ENCODE measurements at places on chromosomes 3 and 15.
A peak's percentile ranks its signal among the peaks of the same experiment; 100 is the strongest.

- DNase-seq = peak; percentile 93
These were observed 51.8 kb upstream of the ADPGK start for GRCh38 chr15:72835294-72835890.

DNA sequence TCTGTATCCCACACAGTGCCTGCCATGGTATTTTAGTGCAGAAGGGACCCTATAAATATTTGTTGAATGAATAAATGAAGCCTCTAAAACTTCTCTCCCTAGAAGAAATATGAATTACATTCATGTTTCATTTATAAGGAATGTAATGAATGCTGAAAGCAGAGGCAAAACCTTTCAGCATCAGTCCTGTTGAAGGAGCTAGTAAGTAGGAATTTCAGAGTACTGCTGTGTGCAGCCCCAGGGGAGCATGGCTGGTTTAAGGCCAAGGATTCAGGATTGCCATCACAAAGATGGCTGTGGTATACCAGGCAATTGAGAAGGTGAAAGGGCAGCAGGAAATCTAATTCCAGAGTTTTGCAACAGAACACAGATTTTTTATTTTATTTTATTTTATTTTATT lies 1131.4 kb downstream of the IGSF11 start:
- no peak for DNase-seq

DNA sequence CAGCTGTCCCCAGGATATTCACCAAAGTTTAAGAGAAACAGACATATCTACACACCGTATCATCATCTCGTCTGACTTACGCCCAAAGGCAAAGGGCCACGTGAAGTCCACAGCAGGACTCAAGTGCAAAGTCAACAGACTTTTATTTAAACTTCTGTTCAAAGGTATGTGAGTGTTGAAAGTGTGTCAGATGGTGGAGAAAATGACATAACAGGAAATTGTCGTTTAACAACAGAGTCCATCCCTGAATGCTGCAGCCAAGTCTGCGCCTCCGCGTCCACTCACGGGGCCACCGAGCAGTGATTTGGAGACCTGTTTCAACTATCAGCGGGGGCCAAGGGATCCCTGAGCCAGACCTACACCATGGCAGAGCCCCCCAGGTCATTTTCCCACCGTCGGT lies 165.6 kb downstream of the XXYLT1 start:
- no peak for DNase-seq

- DNase-seq = no peak
These were observed 480.5 kb upstream of the CBLB start for GRCh38 chr3:106349191-106349881.

GRCh38 chr3:64457811-64458210 lies 230.0 kb downstream of the ADAMTS9 start:
- DNase-seq = no peak

DNA sequence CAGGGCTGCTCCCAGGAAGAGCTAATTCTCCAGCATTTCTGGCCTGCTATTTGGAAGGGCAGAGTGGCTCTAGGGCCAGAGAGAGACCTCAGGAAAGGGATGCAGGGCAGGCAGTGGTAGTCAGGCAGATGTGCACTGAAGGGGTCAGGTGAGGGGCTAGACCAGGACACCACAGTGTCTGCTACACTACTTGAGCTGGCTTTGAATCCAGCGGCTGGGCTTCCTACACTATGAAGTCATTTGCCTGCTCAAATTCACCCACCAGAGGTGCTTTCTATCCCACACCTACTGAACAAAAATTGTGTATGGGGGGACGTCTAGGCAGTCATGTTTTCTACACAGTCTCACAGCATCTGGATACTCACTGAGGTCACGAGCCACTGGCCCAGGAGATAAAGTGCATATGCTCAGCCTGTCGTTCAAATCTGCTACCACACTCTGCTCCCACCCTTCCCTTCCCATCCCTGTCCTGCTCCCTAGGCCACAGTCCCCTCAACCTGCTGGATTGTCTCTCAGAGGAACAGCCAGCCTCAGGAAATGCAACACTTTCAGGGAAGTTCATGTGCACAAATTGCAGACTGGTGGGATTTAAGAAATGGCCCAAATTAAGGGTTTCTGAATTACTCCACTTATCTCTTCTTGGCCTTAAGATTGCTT lies 49.9 kb upstream of the SLC6A11 start:
- DNase-seq = no peak

- no peak for DNase-seq
These were observed 187.2 kb downstream of the CACNA2D3 start for GRCh38 chr3:54309601-54310000.

DNA sequence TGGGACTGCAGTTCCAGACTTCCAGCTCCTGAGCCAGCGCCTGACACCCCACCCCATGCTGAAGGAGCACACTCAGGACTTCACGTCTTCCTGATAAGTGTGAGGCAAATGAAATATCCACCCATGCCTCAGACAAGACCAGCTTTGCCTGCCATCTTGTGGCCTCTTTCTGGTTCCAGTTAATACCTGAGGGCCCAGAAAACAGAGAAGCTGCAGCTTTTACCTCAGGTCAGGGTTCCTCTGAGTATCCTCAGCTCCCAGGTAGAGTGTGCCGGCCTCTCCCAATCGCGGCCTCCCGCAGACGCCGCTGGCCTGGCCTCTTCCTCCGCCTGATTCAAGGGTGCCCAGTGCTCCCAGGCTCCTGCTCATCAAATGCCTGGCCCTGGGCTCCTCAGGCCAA lies 5.1 kb upstream of the KLHL6 start:
- DNase-seq = no peak

DNA sequence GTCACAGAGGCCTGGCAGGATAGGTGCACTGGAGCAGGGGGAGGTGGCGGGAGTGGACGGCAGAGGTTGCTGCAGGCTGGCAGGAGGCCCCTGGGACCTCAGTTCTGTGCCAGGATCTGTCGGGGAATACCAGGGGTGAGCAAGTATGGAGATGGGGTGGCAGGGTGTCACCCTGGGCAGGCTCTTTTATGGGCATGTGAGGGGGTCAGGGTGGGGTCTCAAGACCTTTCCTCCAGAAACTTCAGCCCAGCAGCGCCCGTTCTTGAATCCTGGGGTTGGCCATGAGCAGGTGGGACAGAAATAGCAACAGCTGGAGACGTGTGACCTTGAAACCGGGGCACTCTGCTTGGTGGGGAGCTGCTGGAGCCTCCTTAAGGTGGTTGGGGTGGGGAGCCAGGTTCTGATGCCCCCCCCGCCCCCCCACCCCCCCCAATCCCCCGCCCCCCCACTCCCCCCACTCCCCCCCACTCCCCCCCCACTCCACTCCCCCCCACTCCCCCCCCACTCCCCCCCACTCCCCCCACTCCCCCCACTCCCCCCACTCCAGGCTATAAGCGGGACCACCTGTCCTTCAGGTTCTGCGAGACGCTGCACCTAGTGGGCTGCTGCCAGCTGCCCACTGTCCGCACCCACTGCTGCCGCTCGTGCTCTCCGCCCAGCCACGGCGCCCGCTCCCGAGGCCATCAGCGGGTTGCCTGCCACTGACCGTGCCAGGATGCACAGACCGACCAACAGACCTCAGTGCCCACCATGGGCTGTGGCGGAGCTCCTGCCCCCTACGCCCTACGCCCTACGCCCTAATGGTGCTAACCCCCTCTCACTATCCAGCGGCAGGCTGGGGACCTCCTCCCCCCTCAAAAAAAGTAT lies 84.9 kb downstream of the TBC1D2B start:
- no peak for DNase-seq

GRCh38 chr3:137103739-137104138 lies 146.0 kb downstream of the IL20RB start:
- DNase-seq = peak; percentile 19

DNA sequence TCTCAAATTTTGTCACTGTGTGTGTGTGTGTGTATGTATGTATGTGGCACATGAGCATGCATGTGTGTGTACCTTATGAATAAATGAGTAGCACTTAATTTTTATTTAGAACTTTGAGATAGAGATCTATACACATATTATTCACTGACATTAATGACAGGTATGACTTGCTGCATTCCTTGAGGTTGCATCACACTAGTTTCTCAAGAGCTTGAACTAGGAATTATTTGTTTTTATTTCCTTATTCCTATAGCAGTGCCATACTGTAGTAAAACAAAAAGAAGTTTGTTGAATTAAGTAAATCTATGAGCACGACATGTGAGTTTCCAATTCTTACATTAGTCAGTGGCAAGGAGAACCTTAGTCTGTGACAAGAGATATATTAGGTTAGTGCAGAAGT lies 943.9 kb downstream of the ROBO1 start:
- DNase-seq = no peak

DNA sequence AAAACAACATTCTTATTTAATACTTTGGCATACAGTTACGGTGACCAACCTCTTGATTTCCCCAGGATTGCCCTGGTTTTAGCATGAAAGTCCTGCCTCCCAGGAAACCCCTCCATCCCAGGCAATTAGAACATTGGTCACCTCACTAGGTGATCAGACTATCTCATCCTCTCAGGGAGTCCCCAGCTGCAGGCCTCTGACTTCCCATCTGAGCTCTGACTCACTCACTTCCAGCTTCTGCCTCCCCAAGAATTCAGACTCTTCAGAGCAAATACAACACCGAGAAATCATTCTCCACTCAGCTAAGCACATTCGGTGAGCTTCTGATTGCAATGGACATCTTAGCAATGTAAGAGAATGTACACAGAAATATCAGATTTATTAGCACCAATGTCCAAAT lies 92.4 kb upstream of the HES1 start:
- no peak for DNase-seq

GRCh38 chr3:5768281-5768945 lies 580.9 kb downstream of the EDEM1 start:
- DNase-seq = no peak

- no peak for DNase-seq
These were observed 41.2 kb downstream of the PCCB start for GRCh38 chr3:136291302-136291701.

- DNase-seq = no peak
These were observed 27.2 kb downstream of the NPHP3 start for GRCh38 chr3:132694991-132695390.

- DNase-seq = no peak
These were observed 79.6 kb upstream of the DCBLD2 start for GRCh38 chr3:98980915-98981596.

DNA sequence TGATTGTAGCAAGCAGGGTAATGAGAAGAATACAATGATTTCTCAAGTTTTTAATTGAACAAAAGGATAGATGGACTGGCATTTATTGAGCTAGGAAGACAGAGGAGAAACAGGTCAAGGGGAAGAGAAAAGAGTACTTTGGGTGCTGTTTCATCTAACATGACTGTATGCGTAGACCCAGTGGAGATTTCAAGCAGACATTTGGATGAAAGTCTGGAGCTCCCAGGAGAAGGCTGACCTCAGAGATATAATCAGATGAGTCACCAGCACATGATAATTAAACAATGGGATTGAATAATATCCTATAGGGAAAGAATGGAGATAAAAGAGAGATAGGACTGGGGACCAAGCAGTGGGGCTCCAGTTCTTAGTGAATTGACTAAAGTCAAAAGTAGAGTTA lies 194.9 kb downstream of the ARRDC4 start:
- no peak for DNase-seq

DNA sequence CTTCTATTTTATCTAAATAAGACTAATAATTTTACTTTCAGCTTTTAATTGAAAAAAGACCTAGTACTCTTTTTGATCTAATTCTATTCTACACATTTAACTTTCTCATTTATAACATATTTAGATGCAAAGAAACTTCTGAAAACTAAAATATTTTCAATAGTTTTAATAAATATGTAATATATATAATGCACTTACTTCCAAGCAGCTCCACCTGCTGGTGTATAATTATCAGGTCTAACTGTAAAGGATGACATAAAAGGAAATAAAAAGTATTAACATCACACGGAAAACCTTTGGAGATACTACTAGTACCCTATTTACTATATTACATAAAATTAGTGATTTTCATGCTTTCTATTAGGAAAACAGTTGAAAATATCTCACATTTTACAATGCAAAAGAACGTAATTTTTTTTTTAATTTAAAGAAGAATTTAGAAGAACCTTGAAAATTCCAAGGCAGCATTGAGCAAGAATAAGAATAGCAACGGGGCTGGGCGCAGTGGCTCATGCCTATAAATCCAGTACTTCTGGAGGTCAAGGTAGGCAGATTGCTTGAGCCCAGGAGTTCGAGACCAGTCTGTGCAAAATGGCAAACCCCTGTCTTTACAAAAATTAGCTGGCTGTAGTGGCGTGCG lies 10.2 kb downstream of the PLSCR5 start:
- DNase-seq = no peak

DNA sequence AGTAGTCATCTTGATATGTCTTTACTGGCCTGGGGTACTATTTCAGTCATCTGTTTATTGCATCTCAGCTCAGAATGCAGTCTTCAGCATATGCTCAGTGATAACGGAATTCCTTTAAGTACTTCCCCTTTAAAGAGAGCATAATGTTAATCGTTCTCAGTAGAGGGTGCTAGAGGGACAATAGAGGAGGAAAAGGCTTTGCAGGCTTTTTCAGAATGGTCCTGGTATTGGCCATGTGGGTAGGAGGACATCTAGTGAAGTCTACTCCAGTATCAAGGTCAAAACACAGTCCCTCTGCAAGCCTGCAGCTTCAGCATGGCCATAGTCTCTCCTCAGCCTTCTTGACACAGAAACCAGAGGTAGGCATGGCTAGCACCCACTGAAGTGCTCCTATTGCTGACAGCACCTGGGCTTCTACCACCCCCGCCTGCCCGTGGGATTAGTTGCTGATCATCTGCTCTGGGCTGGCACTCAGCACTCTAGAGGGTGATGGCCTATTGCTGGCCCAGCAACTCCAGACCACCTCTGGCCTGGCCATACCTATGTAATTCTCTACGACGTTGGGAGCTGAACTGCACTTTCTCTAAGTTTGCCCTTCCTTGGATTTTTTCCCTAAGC lies 65.4 kb downstream of the KCNH8 start:
- peak; percentile 31 for DNase-seq

GRCh38 chr3:166560253-166560652 lies 723.0 kb upstream of the BCHE start:
- no peak for DNase-seq

All from NCI-H524 treated with DMSO at 0.1 percent for 48 hours (cell line).